Globus pallidus (tissue), 1 donor: ENCODE measurements at places on chromosomes 16 and 17.
A peak's percentile ranks its signal among the peaks of the same experiment; 100 is the strongest.

DNA sequence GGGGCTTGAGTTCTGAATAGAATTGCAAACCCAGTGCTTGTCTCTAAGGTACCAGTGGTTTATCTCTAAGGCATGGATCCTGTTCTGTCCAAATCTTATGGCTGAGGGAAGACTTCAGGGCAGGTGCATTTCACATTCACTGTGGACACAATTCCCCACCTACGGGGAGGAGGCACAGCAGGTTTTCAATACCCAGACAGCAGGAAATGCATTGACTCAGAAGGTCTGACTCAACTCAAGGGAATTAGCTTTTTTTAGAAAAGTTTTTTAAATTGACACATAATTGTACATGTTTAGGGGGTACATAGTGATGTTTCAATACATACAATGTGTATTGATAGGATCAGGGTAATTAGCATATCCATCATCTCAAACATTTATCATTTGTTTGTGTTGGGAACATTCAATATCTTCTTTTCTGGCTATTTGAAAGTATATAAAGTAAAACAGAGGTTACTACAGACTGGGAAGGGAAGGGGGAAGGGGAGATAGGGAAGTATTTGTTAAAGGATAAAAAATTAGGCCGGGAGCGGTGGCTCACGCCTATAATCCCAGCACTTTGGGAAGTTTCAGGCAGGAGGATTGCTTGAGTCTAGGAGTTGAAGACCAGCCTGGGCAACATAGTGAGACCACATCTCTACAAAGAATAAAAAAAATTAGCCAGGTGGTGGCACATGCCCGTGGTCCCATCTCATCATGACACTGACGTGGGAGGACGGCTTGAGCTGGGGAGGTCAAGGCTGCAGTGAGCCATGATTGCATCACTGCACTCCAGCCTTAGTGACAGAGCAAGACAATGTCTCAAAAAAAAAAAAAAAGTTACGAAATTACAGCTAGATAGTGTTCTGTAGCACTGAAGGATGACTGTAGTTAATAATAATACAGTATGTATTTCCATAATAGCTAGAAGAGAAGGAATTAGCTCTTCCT lies 54.9 kb downstream of the RGS9 start:
- no peak for DNase-seq

- DNase-seq: no peak
These were observed 322.4 kb downstream of the CBLN1 start for GRCh38 chr16:48959204-48959603.

- no peak for DNase-seq
These were observed 49.2 kb downstream of the NXPH3 start for GRCh38 chr17:49624896-49625295.

GRCh38 chr16:74718140-74718539 lies 17.5 kb upstream of the MLKL start:
- DNase-seq: no peak

DNA sequence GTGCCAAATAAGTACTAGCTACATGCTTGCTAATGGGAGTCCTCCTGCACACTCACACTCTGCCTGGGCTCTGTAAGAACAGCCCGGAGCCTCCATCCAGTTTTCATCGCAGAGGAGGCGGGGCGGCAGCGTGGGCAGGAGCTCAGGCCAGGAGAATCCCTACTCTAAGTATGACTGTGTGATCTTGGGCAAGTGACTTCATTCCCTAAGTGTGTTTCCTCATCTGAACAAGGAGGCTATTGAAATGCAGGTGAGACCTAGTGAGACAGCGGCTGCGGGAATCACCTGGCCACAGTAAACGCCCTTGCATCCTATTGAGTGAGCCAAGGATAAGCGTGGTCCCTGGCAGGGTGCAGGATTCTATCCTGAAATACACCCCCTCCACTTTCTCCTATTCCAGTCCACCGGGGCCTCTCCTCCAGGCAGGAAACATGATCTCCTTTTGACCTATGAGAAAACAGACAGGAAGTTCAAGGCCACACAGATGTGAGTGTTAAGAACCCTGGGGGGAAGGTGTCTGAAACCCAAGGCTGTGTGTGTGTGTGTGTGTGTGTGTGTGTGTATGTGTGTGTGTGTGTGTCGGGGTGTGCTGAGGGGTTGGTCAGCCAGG lies 5.2 kb upstream of the RAI1 start:
- DNase-seq: no peak

GRCh38 chr16:51761001-51761400 lies 609.9 kb upstream of the SALL1 start:
- DNase-seq: no peak

DNA sequence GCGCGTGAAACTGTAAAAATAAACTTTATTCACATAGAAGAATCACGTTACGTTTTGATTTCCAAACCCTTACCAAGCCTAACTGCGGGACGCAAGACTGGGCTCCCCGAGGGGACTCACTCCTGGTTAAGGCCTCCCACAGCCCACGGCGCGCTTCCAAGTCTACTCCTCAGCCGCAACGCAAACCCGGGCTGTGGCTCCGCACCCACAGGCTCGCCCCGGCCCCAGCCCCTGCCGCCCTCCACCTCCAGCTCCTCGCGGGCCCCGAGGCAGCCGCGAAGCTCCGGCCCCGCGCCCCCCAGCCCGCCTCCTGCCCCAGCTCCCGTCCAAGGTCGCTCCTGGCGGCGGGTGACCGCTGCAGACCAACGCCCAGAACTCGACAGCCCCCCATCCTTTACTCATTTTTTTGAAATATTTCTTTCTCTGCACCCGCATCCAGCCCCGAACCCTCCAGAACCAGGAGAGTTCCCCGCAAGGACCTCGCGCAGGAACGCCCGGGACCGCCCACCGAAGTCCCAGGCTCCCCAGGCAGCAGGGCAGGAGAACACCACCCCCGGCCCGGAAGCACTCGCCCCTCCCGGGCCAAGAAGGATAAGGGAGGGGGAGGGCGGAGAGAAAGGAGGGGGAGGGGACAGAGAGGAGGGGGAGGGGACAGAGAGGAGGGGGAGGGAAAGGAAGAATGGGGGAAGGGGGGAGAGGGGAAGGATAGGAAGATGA lies 912 bp downstream of the USP22 start:
- peak; percentile 86 for DNase-seq

DNA sequence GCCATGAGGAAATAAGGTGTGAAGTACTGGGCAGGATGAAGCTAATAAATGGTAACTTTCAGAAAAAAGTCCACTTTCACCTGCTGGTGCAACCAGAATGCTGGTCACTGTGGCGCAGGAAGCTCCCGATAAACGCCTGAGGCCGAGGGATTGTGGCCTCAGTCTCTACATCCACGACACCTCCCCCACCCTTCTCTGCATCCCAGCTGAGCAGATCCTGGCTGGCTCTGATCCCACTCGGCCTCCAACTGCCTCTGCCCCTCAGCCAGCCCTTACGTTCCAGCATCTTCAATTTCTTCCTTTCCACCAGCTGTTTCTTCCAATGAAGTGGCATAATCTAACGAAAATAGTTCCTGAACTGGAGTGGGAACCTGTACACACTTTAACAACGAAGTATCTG lies 49.5 kb downstream of the COX4I1 start:
- no peak for DNase-seq

GRCh38 chr17:82315703-82316358 lies 1.6 kb downstream of the CD7 start:
- DNase-seq: no peak

DNA sequence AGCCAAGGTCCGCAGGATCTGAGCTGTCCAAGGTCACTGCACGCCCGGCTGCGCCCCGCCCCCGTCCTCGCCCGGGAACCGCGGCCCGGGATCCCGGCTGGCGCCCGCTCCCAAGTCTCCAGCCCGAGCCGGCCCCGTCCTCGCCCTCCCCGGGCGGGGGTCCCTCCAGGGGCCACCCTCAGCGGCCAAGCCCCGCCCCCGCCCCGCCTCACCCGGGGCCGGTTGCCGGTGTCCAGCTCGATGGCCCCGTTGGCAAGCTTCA lies 216 bp downstream of the VPS9D1 start:
- DNase-seq: peak; percentile 48

DNA sequence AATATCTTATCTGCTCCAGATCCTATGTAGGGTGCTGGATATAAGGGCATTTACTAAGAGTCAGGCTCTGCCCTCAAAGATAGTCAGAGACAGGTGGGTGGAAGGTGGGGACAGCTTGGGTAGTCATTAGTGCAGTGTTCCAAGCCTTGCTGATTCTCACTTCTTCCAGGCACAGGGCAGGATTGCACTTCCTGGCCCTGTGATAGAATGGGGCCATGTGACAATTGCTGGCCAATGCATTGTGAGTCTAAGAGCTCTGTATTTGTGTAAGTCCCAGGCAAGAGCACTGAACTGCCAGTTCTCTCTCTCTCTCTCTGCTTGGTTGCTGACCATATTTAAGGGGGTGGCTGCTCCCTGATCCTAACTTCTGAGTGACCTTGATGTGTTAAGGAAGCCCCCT lies 112.1 kb downstream of the C16orf78 start:
- no peak for DNase-seq

GRCh38 chr17:640436-640835 lies 74.2 kb downstream of the VPS53 start:
- no peak for DNase-seq

- no peak for DNase-seq
These were observed 120.4 kb upstream of the TOM1L1 start for GRCh38 chr17:54780238-54780637.

- no peak for DNase-seq
These were observed 217.3 kb downstream of the RAB11FIP4 start for GRCh38 chr17:31608659-31609254.

DNA sequence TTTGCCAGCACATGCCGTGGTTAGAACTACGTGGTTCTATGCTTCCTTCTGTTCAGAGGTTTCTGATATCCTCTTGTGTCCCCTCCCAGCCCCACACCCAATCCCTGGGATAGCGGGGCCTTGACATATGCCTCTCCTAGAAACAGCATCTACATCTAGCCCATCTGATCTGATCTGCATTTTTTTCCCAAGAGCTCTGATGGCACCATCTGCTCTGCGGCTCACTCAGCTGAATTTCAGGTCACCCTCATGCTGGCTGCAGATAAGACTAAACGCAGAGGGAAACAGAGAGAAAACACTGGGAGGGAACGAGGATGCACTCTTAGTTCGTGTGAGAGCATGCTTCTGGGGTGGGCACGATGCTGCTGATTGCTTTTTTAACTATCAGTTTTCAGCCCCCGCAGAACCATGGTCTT lies 10.7 kb downstream of the WIPI1 start:
- no peak for DNase-seq

DNA sequence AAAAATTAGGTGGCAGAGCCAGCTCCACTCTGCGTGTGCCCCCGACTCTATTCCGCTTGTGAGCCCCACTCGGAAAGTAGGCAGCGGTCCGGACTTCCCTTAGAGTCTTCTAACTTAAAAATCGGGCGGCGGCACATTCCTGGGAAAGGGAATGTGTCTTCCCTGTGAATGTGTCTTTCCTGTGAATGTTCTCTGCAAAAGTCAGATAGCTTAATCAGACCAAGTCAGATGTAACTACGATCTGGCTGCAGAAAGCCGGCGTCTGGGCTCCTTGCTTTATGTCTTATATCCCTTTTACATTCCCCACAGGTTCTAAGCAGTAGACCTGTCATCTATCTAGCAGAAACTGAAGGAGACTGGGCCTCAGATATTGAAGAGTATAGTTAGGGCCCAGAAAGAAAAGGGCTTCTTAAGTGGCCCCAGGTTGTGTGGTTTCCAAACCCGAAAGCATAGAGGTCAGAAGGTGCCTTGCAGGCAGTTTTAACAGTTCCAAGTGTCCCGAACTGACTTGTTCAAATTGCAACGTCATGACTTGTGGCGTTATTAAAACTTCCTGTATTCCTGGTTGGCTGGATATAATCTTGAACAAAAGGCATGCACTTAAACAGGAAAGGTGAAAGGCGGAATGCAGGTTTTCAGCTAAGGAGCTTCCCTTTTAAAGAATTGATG lies 601 bp downstream of the PHKB start:
- DNase-seq: peak; percentile 40

GRCh38 chr16:181565-182021 lies 1.3 kb downstream of the HBQ1 start:
- peak; percentile 9 for DNase-seq

- no peak for DNase-seq
These were observed 23.2 kb upstream of the NTN1 start for GRCh38 chr17:8997994-8998628.

DNA sequence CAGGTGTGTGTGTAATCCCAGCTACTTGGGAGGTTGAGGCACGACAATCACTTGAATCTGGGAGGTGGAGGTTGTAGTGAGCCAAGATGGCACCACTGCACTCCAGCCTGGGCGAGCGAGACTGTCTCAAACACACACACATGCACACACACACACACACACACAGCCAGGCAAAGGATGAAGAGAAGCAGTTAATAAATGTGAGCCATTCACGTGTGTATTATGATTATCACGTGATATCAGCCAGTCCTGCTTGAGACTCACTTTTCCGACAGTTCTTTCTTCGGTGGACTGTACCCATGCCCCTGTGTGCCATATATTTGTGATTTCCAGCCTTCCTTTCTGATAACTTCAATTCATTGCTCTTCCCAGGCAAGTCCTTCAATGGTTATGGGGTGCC lies 119.3 kb downstream of the PRKCB start:
- no peak for DNase-seq

DNA sequence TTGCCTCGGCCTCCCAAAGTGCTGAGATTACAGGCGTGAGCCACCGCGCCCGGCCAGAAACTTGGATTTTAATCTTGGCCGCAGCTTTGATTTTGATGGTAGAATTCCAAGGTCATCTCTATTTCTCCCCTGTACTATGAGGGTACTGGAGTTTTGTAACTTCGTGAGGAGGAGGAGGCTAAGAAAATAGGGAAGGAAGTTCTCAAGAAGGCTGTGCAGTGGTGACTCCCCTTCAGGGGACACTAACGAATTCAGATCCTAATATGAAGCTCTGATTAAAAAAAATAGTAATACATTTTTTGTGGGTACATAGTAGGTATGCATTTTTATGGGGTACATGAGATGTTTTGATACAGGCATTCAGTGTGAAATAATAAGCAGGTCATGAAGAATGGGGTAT lies 55.9 kb downstream of the LDHD start:
- DNase-seq: no peak

GRCh38 chr16:7423434-7424044 lies 90.9 kb downstream of the RBFOX1 start:
- DNase-seq: no peak

DNA sequence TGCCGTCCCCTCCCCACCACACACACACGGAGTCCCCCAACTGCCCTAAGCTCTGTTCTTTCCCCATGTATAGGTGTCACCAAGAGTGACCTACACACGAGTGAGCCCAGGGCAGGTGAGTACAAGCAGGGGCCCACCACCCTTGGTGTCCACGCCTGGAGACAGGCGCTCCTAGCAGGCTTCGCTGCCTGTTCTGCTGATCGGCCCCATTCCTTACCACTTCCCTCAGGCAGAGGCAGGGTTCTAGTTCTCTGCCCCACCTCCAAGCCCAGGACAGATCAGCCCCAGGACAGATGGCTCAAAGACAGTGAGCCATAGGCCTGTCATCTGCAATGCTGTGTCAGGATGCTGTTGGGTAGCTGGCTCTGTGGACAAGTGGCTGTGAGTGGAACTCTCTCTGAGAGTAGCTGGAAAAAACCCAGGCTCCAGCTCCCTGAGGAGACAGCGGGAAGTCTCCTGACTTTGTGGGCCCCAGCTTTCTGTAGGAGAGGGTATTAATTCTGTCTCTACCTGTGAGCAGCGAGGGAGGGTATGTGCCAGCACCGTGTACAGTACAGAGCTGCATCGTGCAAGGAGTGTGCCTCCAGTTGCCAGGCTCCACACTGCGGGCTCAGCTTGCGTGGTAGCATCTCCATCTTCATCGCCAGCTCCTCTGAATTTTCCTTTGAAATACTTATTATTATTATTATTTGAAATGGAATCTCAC lies 897 bp downstream of the TP53I13 start:
- DNase-seq: no peak
